Cardiac fibroblast (primary cell): ENCODE measurements at places on chromosomes 13 and 19.

GRCh38 chr13:76846363-76846762, 39.8 kb downstream of the KCTD12 start:
- no peak for DNase-seq

DNA sequence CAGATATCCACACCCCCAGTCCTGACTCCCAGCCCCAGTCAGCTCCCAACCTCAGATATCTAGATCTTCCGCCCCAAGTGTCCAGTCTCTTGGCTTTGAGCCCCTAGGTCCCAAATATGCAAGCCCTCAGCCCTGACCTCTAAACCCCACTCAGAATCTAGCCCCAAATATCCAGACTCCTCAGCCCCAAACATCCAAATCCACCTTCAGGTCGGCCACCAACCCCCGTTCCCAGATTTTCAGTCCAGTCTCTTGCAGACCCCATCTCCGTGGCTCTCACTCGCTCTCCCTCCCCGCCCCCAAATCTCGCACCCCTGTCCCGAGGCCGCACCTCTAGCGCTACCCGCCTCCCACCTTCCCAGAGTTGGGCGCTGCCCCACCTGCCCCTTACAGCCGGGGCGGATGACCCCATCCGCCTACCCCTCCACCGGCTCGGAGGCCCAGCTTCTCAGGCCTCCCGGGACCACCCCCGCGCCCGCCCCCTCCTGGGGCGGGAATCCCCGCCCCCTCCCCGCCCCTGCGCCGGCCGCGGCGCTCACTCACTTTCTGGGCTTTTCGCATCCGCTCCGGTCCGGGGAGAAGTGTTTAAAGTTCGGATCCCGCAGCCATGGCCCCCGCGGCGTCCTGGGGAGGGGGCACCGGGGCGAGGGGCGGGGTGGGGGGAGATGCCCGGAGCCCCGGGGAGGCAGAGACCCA, 604 bp downstream of the ERFL start:
- no peak for DNase-seq

DNA sequence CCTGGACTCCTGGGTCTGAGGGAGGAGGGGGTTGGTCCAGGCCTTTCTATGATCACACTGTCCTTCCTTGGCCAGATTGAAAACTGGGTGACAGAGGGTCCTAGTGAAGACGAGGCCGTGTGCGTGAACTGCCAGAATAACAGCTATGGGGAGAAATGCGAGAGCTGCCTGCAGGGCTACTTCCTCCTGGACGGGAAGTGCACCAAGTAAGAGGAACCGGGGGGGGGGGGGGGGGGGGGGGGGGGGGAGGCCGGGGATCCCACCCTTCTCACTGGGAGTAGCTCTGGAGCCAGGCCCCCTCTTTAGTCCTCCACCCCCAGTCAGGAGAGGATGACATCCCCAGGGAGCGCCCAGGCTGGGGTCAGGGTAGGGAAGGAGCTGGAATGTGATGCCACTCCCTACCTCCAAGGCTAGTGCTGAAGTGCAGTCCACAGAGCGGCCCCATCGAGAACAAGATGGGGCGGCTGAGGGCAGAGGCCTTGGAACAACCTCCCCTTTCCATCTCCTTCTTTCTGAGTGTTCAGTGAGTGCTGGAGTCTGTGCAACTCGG, 19.4 kb downstream of the CNFN start:
- DNase-seq, result no peak

- DNase-seq, result no peak
Observed at GRCh38 chr19:50534478-50534877, 20.8 kb upstream of the ASPDH start.

- peak; percentile 39 for DNase-seq
Observed at GRCh38 chr19:41882568-41883462, at the start of gene ARHGEF1. Gene ARHGEF1, plus strand, starts transcription at chr19:41883184. Its CDS starts 4,899 bp downstream, at chr19:41888083.

DNA sequence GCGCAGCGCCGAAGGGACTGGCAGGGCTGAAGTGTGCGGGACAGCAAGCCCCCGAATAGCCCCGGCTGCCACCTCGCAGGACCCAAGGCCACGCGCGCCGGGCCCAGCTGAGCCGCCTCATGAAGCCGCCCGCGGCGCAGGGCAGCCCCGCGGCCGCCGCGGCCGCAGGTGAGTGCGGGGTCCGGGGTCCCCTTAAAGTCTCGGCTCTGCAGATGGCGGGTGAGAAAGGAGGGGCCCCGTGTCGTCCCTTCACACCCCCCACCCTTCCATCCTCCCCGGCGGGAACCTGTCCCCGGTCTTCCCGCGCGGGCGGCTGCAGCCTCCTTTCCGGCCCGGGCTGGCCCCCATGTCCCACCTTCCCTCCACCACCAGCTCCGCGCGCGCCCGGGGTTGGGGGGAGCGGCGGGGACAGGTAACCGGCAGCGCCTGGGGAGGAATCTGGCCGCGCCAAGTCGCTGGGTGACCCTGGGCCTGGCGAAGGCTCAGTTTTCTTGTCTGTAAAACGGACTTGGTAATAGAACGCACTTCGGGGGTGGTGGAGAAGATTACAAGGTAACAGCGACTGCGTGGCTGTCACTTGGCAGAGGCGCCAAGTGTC, 338 bp downstream of the RGCC start:
- no peak for DNase-seq

GRCh38 chr19:46150606-46151005, 2.6 kb downstream of the IGFL2 start:
- no peak for DNase-seq

DNA sequence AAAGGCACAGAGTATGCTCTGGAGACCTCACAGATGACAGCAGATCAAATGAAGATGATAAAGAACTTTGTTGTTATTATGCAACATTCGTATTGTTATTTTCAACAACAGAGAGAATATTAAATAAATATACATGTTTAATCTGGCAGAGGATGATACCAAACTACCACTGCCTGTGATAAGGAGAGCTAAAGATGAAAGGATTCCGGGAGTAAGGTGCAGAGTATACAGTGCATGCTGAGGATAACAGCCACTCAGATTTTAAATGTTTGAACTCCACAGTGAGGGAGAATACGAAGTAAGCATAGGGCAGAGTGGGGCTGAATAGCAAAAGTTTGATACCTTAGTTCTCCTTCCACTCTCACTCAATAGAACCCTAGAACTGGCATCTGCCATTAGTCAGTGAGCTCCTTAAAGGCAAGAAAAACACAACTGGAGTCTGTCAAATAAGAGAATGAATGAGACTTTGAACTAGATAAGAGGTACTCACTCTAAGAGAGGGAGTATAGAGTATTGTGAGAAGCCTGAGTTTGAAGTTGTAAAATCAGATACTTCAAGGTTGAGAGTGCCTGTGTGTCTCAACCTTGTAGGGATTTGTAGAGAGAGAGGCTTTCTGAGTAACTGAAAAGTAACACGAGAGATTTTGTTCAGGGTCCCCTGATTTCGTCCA, 78.5 kb downstream of the STARD13 start:
- DNase-seq, result no peak

GRCh38 chr19:48122421-48122820, 11.8 kb upstream of the PLA2G4C start:
- no peak for DNase-seq

DNA sequence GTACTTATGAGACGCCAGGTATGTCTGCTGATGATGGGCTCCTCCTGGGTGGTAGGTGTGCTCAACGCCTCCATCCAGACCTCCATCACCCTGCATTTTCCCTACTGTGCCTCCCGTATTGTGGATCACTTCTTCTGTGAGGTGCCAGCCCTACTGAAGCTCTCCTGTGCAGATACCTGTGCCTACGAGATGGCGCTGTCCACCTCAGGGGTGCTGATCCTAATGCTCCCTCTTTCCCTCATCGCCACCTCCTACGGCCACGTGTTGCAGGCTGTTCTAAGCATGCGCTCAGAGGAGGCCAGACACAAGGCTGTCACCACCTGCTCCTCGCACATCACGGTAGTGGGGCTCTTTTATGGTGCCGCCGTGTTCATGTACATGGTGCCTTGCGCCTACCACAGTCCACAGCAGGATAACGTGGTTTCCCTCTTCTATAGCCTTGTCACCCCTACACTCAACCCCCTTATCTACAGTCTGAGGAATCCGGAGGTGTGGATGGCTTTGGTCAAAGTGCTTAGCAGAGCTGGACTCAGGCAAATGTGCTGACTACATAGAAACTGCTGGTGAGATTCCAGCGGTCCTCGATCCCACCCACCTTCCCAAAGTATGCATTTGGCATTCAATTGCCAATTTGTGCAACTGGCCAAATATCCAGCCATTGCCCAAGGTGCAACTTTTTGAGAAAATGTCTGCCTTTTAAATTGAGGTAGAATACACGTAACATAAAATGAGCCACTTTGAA, 10.2 kb downstream of the OR2Z1 start:
- DNase-seq, result no peak
